T follicular helper cell (primary cell): ENCODE measurements at places on chromosomes 11 and 22.

- DNase-seq, result no peak
Measured at GRCh38 chr11:128738942-128739341, 45.1 kb downstream of the FLI1 start.

DNA sequence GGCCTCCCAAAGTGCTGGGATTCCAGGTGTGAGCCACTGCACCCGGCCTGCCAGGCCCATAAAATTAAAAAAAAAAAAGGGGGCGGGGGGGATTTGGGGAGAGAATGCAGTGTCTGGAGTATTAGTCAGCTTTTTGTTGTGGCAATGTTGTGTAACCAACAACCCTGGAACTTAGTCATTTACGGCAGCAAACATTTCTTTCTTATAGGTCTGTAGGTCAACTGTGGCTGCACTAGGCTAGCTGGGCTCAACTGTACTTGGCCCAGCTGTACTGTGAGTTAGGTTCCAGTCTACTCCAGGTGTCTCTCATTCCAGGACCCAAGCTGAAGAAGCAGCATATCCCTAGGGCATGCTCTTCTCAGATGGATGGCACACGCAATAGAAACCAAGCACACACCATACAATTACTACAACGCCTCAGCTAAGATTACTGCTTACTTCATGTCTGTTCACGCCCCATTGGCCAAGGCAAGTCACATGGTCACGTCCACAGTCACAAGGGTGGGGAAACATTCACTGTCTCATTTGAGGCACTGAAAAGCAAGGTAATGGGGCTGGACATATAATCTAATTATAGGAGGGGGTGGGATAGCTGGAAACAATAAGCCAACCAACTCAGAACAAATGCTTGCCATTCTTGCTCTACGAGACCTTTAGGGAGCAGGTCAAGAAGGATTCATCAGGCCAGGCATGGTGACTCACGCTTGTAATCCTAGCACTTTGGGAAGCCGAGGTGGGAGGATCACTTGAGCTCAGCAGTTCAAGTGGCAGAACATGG, 10.4 kb upstream of the SPINDOC start:
- no peak for DNase-seq

GRCh38 chr11:95091663-95092180, 2.1 kb downstream of the ENDOD1 start:
- no peak for DNase-seq

GRCh38 chr22:43128928-43129424, 14.2 kb downstream of the MCAT start:
- no peak for DNase-seq

DNA sequence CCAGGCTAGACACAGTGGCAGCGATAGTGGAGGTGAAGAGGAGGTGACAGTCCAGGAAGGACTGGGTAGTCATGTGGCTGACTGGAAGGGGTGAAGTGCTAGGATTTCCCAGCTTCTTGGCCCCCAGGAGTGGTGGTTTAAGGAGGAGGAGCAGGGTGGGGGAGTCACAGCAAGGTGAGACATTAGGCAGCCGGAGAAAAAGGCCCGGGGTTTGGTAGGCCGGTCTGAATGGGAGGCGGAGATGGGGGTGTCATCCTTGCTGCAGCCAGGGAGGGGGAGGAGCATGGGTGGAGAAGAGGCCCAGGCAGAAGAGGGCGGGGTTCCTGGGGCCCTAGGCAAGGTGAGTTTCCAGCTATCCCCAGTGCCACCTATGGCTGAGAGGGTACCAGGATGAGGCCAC, 6.1 kb downstream of the SIPA1 start:
- no peak for DNase-seq

DNA sequence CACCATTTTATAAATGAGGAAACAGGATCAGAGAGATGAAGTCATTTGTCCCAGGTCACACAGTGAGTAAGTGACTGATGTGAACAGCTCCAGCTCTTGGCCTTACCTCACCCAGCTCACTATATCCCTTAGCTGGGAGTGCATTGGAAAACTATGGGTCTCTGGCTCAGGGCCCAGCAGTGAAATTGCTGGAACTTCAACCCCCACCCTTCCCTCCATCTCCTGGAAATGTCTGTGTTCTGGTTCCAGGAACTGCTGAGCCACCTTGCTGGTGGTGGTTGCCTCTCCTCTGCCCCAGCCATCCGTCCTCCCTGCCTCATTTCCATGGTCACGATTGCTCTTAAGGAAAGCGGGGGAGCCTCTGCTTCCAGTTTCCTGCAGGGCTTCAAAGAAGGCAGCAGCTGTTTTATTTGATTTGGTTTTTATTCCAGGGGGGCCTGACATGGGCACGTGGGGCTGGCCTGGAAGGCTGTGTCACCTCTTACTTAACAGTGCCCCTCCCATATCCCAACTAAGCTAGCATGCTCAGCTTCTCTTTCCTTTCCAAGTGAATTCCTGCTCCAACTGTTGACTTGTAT, 46.2 kb upstream of the CSTF3 start:
- no peak for DNase-seq

DNA sequence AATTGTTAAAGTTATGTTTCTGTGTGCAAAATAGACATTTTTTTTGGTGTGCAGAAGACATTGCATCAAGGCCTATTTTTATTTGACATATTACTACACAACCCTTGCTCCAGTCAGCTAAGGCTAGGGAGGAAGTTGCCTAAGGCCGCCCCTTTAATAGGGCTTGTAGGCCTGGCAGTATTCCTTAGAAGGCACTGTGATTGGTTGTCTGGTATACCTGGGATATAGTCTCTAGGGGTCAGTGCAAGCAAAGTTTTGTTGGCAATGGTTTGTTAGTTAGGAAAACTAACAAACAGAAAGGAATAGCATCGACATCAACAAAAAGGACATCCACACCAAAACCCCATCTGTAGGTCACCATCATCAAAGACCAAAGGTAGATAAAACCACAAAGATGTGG, 16.9 kb downstream of the CCDC15 start:
- DNase-seq, result no peak

- no peak for DNase-seq
Measured at GRCh38 chr22:28442711-28443525, 236.7 kb downstream of the TTC28 start.

GRCh38 chr22:23008896-23009295, 61.4 kb upstream of the GNAZ start:
- no peak for DNase-seq

- no peak for DNase-seq
Measured at GRCh38 chr11:129291546-129291945, 84.1 kb upstream of the BARX2 start.

- peak; percentile 64 for DNase-seq
Measured at GRCh38 chr22:50209893-50210292, 9.1 kb downstream of the SELENOO start.

GRCh38 chr11:15836795-15837194, 519.6 kb downstream of the SOX6 start:
- no peak for DNase-seq

GRCh38 chr11:69173925-69174581, 18.3 kb downstream of the SMIM38 start:
- no peak for DNase-seq

- no peak for DNase-seq
Measured at GRCh38 chr11:19918302-19919049, 205.8 kb downstream of the NAV2 start.

- no peak for DNase-seq
Measured at GRCh38 chr11:128701936-128702335, 8.1 kb downstream of the FLI1 start.

DNA sequence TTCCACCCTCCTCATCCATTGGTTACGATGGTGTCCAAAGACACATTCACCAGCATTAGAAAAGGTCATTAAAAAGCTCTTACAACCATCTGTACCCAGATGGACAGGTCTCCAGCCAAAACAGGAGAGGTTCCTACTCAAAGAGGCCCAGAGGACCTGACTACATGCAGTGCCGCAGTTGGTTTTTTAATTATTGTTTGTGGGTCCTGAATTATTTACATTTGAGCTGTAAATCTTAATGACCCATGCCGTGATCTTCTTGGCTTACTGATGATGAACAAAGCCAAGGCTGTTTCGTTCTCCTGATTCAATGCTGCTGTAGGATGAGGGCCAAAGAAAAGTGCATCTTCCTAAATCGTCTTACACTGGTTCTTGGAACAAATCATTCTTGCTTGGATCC, 83.7 kb downstream of the CADM1 start:
- DNase-seq, result no peak

DNA sequence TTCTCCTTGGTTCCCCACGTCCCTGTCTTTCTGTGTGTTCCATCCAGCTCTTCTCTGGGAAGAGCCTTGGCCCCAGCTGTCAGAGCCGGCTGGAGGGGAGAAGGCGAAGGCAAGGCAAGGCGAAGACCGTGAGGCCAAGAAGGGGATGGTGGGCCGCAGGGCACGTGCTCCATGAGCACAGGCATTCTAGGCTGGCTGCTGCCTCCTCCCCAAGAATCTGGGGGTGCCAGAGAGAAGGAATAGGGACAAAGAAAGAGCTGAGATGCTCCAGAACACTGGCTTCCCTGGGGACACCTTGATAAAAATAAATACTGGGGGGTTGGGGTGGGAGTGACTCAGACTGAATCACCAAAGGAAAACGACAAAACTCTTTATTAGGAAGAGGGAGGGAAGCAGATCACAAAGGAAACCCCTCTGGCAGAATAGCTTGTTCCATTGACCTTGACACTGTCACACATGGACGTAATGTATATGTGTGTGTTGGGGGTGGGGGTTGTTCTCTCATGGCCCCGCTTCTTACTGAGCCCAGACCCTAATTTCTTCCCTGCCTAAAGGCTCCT, 52.5 kb downstream of the NECTIN1 start:
- no peak for DNase-seq

DNA sequence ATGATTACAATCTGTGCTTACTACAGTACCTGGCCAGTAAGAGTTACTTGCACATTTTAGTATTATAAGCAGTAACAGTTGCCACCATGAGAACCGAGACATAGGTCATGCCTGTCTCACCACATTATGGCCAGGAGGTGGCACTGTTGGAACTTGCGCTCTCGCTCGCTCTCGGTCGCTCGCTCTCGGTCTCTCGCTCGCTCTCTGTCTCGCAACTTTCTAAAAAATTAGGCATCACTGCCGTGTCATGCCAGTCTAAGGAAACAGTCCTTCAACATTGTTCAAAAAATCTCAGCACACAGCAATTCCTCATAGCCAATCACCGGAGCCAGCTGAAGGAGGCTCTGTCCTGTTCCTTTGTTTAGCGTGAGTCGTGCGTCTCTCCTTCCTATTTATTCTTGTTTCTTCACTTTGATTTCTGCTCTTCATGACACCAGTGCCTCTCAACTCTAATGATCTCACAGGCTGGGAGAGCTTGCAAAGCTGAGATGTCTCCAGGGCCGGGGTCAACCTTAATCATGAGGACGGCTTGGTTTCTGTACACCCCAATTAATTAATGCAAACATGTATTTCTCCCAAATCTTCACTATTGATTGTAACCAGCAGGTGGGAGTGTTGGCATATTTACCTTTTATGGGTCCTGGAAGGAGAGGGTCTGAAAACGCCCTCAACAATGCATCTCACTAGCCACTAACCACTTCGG, 6.3 kb upstream of the ADAMTS8 start:
- peak; percentile 43 for DNase-seq

- no peak for DNase-seq
Measured at GRCh38 chr11:96141626-96142025, 201.4 kb downstream of the MAML2 start.

- no peak for DNase-seq
Measured at GRCh38 chr11:118670063-118670462, 9.4 kb downstream of the TREH start.

DNA sequence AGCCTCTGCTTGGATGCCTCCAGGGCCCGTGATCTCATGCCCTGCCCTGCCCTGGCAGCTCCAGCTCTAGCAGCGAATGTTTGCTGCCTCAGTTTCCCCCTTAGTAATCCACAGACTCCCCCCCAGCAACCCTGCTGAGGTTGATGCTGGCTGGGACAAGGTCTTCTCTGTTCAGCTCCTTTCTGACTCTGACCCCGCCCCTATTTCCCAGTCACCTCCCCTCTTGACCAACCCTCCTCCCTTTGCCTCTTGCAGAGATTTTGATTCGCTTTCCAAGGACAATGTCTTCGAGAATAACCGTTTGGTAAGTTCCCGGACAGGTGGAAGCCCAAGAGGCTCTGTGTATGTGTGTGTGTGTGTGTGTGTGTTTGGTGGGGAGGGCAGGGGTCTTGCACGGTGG, 5.6 kb downstream of the MICALL1 start:
- no peak for DNase-seq

GRCh38 chr22:20061481-20061861, 18.6 kb upstream of the DGCR8 start:
- DNase-seq, result no peak

DNA sequence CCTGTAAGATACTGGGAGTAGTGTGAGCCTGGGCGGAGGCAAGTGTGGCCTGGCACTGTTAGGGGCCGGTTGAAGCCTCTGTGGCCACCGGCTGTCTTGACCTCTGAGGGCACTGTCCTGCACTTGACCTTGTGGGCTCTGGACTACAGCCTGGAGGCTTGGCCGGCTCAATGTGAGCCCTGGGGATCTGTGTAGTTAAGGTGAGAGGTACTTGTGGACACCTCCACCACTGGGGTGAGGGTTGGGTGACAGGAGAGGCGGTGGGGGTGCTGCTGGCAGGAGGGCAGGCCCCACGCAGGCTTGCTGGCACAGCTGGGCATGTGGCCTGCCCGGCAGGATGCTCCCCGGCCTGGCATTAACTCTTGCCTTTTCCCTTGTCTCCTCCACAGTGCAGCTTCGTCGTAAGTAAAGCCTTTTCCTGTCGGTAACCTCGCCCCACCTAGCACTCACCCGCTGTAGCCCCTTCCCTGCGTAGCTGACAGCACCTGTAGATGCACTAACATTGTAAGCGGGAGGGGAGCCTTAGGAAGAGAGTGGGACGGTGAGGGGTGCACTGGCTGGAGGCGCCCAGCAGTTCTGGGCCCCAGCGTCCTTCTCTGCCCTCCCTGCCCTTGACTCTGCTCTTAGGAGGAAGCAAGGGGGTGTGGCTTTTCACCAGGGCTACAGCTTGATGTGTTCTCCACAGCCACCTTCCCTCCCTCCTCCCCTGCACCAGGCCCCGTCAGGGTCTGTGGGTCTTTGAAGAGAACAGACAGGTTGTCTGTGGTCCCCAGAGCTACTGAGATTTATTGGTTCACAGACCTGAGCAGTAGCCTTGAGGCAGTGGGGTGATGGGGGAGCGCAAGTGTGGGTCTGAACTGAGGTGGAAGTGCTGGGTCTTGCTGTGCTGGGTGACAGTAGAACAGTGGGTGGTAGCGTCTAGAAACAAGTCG, 17.6 kb downstream of the INCENP start:
- no peak for DNase-seq

- no peak for DNase-seq
Measured at GRCh38 chr11:104433751-104434150, 269.8 kb upstream of the PDGFD start.

DNA sequence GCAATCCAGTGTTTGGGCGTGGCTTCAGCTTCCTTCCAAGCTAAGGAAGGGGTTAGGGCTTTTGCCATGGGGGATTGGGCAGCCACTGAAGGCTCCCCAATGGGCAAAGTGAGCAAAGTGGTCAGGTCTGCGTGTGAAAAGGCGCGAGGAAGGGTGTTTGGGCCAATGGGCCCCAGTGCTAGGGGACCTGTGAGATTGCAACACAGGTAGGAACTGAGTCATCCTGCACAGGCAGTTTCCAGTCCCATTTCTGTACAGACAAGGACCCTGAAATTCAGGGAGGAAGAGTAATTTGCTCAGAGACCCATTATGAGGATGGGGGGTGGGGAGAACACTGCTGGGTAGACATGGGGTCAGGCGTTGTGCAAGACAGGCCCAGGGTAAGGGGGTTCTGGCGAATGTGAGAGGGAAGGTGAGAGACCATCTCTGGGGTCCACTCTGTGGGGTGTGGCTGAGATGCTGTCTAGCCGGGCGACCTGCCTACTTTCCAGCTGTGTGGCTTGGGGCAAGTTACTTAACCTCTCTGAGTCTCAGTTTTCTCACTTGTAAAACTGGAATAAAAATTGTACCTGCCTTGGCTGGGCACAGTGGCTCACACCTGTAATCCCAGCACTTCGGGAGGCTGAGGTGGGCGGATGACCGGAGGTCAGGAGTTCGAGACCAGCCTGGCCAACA, 7.3 kb downstream of the CCDC88B start:
- no peak for DNase-seq
